ENCODE measurements at places on chromosomes 6 and 20.

DNA sequence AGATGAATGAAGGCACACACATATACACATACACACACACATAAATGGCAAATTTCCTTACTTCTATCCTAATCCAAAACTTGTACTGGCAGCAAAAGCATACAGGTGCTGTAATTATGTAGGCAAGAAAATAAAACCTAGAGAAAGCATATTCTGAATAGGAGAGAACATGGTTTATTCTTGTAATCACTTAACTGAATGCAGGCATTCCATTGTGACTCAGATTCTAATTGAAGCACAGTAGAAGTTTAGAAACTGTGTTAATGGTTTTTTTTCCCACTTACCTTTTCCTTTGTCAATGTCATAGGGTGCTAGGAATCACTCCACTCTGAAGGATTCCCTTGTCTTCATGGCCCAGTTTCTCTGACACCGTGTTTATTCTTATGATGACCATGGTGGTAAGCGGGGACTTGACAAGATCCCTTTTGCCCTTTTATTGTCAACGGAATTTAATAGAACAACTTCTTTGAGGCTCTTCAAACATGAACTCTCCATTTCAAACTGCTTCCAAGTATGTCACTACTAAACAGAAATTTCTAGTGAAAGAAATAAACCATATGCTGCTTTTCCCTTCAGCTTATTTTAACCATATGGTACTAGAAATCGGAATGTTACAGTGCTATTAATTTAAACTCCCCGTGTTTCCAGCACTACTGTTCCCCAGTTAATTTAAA lies 164.2 kb downstream of the OGFRL1 start:
- no peak for DNase-seq

GRCh38 chr6:150999107-150999506 lies 133.6 kb downstream of the MTHFD1L start:
- no peak for DNase-seq

DNA sequence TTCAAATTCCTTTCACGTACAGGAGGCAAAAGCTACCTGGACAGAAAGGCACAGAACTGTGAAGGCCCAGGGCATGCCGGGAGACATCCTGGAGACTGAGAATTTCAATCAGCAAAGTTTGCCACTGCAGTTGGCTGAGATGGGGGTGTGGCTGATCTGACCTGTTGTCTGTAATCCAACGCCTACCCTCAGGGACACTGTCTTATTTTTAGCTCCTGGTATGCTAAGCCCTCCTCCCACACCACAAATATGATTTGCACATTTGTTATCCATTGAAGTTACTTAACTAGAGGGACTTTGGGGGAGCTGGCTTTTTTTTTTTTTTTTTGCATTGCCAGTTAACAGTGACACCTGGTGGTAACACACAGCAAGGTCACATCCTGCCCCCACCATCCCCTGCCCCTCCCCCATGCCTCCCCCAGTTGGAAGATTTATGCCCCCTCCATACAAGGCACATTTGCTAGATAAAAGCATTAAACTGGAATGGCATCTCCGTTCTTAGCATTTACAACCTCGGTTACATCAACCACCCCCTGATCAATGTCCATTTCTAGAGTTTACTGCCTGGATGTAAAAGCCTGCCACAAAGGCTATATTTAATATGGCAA lies 40.4 kb downstream of the TTI1 start:
- DNase-seq = no peak

DNA sequence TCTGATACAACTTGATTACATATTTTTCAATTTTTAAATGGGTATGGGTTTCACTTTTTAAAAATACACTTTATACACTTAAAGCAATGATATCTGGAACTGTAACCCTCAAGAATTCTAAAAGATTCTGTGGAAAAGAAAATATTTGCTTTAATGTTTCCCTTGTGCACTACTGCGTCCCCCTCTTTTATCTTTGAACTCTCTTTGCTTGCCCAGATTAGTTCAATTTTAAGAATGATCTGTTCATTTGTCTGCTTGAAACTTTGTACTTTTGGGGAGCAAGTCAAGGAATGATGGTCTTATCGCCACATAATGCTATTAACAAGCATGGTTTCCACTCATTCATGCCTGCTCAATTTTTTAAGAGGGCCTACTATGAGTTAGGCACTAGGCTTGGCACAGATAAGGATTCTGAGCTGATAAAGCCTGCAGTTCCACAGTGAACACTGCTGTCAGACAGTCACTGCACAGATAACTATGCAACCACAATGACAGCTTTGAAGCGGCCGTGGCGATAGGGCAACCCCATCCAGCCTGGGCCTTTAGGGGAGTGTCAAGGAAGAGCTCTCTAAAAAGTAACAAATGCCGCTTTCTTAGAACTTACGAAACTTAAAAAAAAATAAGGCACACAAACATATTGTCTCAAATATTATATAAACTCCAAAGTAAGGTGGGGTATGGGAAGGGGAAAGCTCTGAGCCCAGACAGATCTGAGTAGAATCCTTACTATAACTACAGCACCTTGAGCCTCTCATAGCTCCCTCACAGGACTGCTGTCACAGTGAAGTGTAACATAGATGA lies 29.7 kb downstream of the FYN start:
- DNase-seq = no peak

DNA sequence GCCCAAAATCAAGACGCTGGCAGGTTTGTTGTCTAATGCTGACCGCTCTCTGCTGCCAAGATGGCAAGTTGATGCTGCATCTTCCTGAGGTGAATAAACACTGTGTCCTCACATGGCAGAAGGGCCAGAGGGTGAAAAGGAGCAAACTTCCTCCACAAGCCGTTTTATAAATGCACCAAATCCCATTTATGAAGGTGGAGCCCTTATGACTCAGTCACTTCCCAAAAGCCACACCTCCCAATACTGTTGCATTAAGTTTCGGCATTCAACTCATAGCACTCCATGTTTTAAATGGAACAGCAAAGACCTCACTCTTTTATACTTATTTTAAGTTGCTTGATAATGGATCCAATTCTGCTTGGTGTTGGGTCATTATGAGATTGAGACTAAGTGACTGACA lies 316.6 kb downstream of the RFPL4B start:
- no peak for DNase-seq

DNA sequence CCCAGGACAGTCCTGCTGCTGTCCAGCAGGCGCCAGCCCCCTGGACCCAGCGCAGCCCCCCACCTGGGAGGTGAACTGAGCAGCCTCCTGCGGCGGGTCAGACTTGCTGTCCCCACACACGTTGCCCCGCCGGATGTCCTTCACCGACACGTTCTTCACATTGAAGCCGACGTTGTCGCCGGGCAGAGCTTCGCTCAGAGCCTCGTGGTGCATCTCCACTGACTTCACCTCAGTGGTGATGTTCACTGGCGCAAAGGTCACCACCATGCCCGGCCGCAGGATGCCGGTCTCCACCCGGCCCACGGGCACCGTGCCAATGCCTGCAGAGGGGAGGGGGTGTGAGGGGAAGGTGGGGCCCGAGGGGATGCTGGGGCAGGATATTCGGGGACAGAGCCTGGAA lies 8.5 kb downstream of the EEF1A2 start:
- DNase-seq = no peak

- DNase-seq = no peak
These were observed 33.2 kb downstream of the CLIC5 start for GRCh38 chr6:45982280-45983036.

DNA sequence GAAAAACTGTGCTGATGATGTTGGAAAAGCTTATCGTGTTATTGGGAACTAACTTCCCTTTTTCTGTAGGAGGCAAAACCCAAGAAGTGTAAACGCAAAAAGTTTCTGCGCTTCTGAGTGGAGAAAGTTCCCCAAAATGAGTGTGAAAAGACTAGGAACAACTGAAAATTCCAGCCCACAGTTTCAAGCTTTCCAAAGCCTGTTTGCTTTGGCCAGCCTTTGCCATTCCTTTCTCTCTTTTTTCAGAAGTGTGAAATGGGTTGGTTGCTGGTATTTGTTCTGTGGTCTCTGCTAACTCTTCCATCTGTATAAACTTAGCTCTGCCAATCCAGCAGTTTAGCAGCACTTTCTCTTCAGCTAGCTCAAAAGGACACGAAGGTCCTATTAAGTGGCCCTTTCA lies 491.3 kb downstream of the MAFB start:
- DNase-seq = no peak

- no peak for DNase-seq
These were observed 8.5 kb upstream of the PDYN start for GRCh38 chr20:2002365-2002764.

- no peak for DNase-seq
These were observed 58.5 kb downstream of the BAK1 start for GRCh38 chr6:33521489-33522091.

- DNase-seq = no peak
These were observed 58.0 kb upstream of the AHI1 start for GRCh38 chr6:135555550-135555949.

- peak; percentile 55 for DNase-seq
These were observed 725 bp downstream of the EEF1A1 start for GRCh38 chr6:73519926-73520687.

- no peak for DNase-seq
These were observed 523.4 kb upstream of the BTBD3 start for GRCh38 chr20:11394145-11394833.
